ENCODE measurements at places on chromosomes 7 and 10.

DNA sequence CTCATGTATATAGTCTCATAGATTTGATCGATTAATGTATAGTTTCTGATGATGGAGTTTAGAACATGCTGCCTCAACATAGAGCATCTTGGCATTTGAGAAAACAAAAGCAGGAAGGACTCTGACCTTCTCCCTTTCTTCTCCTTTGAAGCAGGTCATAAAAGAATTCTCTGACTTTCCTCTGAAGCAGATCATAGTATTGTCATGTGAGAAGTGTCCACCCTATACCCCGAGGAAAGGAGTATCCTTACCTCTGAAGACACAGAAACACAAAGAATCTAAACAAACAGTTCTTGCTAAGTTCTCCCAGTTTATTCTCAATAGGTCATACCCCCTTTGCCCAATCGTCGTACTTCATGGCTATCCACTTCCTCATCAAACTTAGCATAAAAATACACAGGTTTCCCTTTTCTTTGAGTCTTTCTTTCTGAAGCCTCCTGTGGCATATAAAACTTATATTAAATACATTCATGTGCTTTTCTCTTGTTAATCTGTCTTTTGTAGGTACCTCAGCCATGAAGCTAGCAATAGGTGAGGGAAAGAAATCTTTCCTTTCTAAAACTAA, 194.9 kb downstream of the REEP3 start:
- DNase-seq = no peak

GRCh38 chr10:126058104-126058503, 161.7 kb downstream of the FANK1 start:
- DNase-seq = no peak

DNA sequence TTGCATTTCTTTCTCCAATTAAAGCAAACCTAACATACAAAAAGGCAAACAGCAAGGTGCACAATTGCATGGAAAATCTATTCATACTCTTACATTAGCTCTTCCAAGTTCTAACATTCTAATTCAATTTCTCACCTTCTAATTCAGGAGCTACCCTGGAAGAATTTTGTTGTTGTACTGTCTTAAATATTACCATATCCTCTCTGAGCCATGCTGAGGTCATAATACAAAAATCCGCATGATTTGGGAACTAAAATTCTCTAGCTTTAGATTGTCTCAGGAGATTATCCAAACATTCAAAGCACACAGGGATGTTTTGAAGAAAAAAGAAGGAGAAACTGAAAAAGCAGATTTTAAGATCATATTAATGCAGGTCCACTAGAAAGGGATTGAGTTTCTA, 229.9 kb downstream of the KIAA1217 start:
- DNase-seq = no peak

DNA sequence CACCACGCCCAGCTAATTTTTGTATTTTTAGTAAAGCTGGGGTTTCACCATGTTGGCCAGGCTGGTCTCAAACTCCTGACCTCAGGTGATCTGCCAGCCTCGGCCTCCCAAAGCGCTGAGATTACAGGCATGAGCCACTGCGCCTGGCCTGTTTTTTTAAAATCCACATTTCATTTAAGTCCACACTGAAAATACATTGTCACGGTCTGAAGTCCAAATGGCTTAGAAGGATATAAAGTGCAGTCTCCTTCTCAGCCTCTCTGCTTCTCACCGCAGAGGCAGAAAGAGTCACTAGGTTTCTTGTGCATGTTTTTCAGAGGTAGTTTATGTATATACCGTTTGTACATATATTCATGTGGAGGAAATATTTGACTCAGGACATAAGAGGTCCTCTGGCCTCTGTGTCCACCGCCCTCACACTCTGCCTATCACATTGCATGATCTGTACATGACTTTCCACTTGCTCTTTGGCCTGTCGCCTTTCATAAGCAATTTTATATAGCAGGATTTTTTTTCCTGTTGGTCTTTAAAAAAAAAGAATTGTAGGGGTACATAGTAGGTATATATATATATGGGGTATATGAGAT, 42.9 kb downstream of the BLNK start:
- no peak for DNase-seq

DNA sequence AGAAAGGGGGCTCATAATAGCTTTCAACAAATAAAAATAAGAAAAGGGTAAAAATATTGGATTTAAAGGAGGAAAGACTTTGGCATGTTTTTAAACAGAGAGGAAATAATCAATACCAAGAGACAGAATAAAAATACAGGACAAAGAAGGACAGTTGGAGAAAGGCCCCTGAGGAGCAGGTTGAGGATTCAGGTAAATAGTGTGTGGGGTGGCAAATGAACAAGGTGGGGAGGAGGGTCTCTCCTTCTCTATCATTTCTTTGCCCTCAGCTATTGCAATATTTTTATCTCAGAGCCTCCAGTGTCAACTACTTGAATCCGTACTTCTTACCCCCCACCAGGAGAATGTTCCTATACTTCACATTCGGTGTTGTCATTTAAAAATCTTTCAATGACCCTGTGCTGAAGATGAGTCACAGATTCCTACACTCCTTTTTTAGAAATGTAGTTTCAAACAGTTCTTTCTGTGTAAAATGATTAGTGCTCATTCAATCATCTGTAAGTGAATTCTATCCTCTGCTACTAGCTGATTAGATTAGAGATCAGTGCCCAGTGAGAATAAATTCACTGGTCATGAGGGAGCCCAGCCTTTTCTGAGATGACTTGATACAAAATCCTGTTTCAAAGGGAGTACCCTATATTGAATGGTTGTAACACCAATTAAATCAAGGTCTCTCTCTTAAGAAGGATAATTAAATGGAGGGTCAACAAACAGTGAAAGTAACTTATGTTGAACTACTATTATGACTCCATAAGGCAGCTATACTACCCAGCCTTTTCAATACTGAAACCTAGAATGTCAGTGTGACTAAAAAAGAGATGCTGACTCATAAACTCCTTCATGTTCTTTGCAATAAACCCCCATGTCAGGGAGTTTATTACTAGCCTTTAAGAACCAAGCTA, 50.4 kb upstream of the WNT16 start:
- no peak for DNase-seq

- no peak for DNase-seq
These were observed 377.1 kb downstream of the HPSE2 start for GRCh38 chr10:98858525-98858924.

- no peak for DNase-seq
These were observed 53.3 kb downstream of the UBN2 start for GRCh38 chr7:139284252-139284896.

GRCh38 chr10:45453639-45454255, 79.7 kb downstream of the ALOX5 start:
- DNase-seq = no peak

DNA sequence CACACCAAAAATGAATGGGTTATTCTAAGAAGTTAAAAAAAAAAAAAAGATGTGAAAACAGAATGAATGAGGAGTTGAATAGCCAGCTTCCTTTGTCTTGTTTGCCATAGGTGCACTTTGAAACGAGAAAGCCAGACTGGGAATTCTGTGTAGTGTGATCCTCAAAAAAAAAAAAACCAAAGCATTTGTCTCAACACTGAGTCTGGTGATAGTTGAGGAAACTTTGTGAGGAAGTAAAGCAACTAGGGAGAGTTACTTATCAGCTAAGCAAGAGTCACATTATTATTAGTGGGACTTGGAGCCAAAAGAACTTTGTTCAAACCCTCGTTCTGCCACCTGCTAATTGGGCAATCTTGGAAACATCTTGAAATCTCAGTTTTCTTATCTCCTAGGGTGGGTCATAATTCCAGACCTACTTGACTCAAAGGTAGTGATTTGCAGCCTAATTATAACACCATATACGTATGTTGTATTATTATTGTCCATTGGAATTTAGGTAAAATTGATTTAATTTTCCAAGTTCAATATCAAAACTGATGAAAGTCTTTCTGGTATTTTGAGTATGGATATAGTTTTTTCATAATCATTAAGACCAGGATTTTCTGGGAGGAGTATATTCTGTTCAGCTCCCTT, 99.8 kb upstream of the GJD4 start:
- DNase-seq = no peak

- no peak for DNase-seq
These were observed 95.8 kb downstream of the NRP1 start for GRCh38 chr10:33238643-33239042.

- no peak for DNase-seq
These were observed 326.0 kb upstream of the MTPN start for GRCh38 chr7:136303162-136303561.

GRCh38 chr10:81179805-81180452, 642.2 kb downstream of the SH2D4B start:
- DNase-seq = no peak

GRCh38 chr10:75335191-75335590, 66.4 kb downstream of the ZNF503 start:
- DNase-seq = no peak

- DNase-seq = no peak
These were observed 153.6 kb downstream of the ARHGAP21 start for GRCh38 chr10:24569828-24570657.

DNA sequence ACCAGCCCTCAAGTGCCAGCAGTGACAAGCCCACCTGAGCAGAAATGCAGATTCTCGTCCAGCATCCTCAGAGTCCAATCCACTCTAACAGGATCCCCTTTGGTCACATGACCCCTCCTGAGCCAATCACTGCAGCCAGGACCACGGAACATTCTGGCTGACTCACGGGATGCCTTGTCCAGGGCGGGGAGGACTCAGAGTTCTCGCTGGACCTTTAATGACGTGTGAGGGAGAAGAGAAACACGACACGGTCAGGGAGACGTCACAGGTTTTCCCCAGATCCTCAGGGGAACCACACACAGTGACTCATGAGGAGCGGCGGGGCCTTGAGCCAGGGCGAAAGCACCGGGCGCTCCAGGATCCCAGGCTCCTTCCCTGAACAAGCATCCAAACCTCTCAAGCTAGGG, 155.7 kb downstream of the PTPRN2 start:
- no peak for DNase-seq

DNA sequence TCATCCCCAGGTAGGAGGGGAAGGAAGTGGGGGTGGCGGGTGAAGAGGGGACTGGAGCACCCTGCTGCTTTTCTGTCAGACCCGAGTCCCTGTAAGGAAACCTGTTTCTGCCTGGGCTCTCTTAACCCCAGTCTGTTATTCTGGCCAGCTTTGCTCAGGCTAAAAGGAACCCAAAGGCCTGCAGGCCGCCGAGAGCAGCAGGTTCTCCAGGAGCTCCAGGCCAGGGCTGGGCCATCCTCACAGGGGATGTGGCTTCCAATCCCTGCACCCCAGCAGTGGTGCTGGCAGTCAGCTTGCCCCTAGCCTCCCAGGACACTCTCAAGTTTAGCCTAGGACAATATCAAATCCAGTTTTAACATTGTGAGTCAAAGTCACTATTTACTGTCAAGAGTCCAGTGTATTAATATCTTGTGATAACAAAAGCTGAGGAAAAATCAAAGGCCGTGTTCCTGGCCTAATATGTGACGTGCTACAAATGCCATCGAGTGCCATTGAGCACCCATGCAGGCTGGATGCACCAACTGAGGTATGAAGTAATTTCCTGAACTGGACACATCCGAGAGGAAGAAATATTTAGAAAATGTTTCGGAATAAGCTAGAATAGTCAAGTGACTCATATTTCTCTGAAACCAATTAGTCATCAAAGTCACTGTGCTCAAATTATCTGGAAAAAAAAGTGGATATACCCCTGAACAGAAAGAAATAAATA, 7.0 kb downstream of the PKD1L1 start:
- no peak for DNase-seq

GRCh38 chr7:51482976-51483375, 166.4 kb upstream of the COBL start:
- no peak for DNase-seq

GRCh38 chr10:112361951-112362751, 11.8 kb upstream of the ACSL5 start:
- no peak for DNase-seq

DNA sequence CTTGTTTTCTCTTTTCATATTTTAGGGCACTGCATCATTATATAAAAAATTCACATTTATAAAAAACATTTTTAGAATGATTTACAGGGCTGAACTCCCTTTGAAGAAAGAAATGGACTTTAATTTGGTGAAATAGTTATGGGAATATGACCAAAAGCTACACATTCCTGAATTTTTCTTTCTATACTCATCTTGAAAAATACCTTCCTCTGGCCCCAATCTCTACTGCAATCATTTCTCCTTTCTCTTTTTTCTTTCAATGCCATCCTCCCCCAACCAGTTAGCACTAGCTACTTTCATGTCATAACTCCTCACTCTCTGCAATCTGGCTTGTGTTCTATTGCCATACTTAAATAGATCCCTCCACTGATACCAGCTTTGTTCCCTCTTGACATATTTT, 6.2 kb downstream of the WNT8B start:
- no peak for DNase-seq

- no peak for DNase-seq
These were observed 53.5 kb upstream of the APBB1IP start for GRCh38 chr10:26384600-26384999.

DNA sequence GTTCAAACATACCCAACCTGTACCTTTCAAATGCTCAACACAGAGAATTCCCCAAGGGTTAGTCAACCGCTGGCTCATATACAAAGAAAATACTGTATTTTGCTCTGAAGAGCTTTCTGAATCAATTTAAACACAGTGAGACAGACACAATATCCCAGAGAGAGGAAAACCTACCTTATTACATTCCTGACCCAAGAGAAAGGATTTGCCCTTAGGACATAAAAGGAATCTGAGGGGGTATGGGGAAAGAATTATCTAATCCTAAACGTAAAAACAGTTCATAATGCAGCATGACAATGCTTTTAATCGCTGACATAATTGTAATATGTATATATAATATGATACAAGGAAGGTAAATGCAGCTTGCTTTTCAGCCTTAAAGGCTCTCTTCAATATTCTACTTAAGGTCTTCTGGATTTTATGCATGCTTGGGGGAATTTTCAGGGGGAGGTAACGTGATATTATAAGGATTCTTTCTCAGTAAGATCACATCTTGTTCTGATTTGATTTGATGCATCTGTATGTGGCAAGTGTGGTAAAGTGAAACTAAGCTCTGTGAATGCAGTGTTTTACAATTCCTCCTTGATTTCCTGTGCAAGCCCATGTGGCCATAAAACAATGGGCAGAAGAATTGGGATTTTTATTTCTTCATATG, 240.5 kb downstream of the GLI3 start:
- DNase-seq = no peak

DNA sequence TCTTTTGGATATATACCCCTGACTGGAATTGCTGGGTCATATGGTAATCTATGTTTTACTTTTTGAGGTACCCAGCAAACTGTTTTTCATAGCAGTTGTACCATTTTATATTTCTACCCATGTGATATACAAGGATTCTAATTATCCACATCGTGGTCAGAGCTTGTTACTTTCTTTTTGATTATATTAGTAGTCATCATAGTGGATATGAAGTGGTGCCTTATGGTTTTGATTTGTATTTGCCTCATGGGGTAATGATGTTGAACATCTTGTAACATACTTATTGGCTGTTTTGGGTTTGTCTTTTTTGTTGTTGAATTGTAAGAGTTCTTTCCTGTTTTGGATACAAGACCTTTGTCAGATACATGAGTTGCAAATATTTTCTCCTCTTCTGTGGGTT, 51.7 kb downstream of the MAPK8 start:
- no peak for DNase-seq

DNA sequence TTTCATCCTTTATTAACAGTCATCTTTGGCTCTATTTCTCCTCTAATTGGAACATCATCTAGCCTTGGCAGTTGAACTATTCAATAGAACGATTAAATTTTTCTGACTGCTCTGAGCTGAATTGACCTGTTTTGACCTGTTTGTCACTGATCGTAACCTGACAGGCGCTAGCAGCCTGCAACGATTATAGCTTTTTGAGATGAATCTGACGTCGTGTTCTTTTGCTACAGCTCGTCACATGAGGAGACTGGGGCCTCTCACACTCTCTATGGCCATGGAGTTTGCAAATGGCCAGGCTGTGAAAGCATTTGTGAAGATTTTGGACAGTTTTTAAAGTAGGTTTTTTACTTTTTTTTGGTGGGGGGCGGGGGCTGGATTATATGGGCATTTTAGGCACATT, 229.8 kb downstream of the FOXP2 start:
- no peak for DNase-seq
